H7 (cell line): ENCODE measurements at places on chromosomes 6 and 20.
A peak's percentile ranks its signal among the peaks of the same experiment; 100 is the strongest.

DNA sequence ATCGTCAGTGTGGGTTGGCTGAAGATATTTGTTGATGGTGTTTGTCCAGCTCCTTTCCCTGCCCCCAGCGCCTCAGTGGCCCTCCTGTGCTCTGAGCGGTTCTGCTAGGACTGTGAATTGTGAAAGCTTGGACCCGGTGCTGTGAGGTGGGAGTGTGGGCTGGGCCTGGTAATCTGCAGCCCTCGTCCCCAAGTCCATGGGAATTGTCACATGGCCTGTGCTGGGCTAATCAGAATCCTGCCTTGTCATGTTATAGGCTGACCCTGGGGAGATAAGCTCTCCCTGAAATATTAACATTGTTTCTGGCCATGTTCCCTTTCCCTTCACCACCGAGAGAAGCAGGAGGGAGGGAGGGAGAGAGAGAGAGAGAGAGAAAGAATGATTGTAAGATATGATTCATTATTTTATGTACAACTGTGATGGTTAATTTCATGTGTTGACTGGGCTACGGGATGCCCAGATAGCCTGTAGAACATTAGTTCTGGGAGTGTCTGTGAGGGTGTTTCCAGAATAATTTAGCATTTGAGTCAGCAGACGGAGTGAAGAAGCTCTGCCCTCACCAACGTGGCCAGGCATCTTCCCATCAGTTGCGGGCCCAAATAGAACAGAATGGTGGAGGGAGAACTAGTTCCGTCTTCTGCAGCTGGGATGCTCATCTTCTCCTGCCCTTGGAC is 62.4 kb downstream of the TFAP2C start:
- no peak for DNase-seq

DNA sequence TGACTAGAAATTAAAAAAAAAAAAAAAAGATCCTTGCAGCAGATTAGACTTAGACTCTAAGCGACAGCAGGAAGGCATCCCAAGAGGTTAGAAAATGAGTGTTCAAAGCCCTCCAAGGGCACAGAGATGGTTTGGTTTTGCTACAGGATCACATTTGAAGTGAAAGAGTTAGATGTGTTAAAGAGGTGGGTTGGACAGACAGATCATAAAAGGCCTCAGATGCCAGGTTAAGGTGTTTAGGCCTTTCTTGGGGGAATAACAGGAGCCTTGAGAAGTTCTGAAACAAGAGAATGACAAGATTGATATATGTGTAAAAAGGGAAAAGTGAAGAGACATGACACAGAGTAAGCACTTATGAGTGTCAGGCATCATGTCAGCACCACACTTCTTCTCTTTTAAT is 107.5 kb downstream of the FYN start:
- no peak for DNase-seq

DNA sequence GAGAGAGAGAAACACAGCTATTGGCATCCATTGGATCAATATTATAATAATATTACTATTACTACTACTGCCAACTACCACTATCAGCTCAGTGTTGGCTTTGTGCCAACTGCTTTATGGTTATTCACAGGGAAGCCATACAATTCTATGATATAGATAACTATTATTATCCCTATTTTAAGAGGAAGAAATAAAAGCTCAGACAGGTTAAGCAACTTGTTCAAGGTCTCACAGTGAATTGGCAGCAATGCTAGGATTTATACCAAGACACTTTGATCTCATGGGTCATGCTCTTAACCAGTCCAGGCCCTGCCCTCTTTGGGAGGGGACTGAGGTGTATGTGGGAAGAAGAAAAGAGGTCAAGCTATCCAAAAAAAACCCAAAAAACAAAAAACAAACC is 82.0 kb upstream of the TRAF3IP2 start:
- no peak for DNase-seq

GRCh38 chr20:33653218-33653899 is 8.8 kb upstream of the C20orf144 start:
- peak; percentile 95 for DNase-seq

GRCh38 chr20:18019068-18019467 is 38.6 kb downstream of the OVOL2 start:
- DNase-seq, result peak; percentile 83

DNA sequence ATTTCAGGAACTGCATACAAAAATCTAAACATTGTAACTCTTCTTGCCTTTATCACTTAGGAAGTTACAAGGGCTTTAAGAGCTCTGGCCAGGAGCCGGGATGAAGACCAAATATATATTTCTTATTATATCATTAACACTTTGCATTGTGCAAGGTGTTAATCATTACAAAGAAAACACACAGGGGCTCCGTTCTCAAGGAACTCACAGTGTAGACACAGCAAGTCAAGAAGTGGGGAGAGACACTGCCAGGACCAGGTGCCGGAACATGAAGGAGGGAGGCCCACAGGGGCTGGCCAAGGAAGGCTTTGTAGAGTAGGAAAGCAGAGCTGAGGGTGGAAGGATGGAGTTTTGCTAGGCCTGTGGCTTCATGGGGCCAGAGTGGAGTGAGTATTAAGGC is 17.4 kb downstream of the ITPR3 start:
- no peak for DNase-seq

GRCh38 chr6:167350275-167350696 is 25.4 kb downstream of the TTLL2 start:
- peak; percentile 54 for DNase-seq

GRCh38 chr20:64064145-64064698 is 1.2 kb downstream of the TCEA2 start:
- no peak for DNase-seq

DNA sequence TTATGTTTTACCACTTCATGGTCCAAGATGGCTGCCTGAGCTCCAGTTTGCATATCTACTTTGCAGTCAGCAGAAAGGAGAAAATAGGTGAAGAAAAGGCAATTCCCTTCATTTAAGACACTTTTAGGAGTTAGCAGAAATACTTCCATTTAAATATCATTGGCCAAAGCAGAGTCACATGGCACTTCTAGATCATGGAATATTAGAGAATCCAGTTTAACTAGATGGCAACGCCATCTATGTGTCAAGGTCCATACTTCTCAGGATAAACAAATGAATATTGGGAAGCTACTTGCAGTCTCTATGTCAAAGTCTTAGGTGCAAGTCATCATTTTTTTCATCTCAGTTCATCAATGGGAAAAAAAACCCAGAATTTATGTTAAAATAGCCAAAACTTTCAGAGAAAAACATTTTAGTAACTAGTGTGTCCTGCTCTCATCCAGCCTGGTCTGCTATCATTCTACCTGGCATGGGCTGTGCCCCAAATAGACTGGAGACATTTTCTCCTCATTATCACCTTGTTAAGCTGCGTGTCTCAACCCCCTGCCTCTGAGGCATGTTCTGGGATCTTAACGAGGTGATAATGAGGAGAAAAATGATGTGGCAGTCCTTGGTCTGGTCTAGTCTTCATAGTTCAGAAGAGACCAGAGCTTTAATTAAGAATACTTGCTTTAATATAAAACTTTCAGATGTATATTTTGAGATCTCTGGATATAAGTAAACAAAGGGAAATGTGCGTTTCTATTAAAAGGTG is 227.3 kb downstream of the TBX18 start:
- no peak for DNase-seq

GRCh38 chr20:58783511-58784011 is 67.1 kb downstream of the GNAS-AS1 start:
- DNase-seq, result no peak

DNA sequence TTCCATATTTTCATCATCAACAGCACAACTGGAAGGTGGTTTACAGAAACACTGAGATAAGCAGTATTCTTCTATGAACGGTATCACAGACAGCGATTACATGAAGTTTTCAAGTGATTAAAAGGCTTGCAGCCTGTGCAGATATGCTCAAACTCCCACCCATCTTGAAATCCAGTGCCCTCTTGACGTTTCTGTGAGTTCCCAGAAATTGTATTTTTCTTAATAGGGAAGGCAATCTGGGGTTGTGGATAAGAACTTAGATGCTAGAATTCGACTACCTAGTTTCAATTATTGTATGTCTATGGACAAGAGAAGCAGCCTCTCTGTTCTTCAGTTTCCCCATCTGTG is 290.3 kb downstream of the ZNF217 start:
- no peak for DNase-seq

GRCh38 chr6:43687437-43688347 is at the start of gene MRPS18A:
Gene MRPS18A, minus strand, starts transcription at chr6:43687791. Its CDS starts 12 bp downstream, at chr6:43687779.
- DNase-seq, result peak; percentile 93

DNA sequence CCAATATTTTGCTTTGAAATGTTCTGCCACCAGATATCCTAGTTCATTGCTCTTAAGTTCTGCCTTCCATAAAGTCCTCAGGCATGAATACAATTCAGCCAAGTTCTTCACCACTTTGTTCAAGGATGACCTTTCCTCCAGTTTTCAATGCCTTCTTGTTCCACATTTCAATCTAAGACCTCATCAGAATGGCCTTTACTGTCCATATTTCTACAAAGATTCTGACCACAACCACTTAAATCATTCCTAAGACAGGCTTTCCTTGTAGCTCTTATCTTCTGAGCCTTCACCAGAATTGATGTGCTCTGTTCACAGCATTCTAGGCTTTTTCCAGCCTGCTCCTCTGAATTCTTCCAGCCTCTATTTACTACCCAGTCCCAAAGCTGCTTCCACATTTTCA is 319.0 kb downstream of the HACE1 start:
- no peak for DNase-seq

DNA sequence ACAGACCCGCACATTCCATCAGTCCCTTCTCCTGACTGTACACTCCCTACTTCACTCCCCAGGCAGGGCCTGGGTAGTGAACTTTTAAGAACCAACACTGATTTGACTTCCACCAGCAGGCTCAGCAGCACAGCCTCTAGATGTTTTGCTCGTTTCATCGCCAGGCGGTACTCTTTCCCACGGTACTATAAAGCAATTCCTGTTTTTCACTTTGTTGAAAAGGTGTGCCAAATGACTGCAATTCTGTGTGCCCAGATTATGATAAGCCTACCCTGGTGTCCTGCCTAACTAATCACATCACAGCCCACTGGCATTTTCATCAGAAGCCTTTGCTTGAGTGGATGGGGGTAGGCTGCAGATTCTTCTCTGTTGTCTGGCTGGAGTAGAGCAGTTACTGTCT is 12.9 kb upstream of the WTAP start:
- DNase-seq, result no peak

GRCh38 chr6:50889497-50889896 is 70.8 kb downstream of the TFAP2B start:
- no peak for DNase-seq

GRCh38 chr6:89284963-89285735 is 29.9 kb downstream of the GABRR2 start:
- peak; percentile 2 for DNase-seq

DNA sequence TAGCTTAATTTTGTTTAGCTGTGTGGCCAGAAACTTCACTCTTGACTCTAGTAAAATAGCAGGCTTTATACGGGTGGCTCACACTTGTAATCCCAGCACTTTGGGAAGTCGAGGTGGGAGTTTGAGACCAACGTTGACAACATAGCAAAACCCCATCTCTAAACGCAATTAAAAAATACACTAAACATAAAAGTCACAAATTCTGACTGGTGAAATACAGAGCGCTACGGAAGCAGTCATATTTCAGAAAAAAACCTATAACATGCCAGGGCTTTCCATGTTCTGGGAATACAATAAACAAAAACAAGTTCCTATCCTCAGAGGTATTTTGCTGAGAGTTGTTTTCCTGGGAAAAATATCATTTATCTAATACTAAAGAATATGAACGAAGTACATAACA is 24.8 kb upstream of the ZSCAN23 start:
- no peak for DNase-seq

DNA sequence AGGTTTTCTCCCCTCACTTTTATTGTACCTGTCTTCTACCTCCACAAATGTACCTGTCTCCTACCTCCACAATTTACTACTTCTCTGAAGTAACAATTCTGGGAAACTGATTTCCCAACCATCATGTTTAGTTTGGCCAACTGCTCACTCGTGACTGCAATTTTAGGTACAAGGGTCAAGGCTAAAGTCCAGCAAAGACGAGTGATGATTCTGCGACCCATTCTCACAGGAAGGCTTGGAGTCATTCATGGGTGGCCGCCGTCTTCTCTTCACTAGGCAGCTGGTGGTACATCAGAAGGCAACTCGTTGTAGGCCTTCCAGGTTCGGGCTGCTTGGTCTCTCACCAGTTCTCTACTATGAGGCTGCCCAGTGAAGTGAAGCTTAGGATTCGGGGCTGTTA is 483.8 kb upstream of the JARID2 start:
- DNase-seq, result no peak

- no peak for DNase-seq
These were observed 7.0 kb downstream of the CEP250 start for GRCh38 chr20:35462351-35462750.

DNA sequence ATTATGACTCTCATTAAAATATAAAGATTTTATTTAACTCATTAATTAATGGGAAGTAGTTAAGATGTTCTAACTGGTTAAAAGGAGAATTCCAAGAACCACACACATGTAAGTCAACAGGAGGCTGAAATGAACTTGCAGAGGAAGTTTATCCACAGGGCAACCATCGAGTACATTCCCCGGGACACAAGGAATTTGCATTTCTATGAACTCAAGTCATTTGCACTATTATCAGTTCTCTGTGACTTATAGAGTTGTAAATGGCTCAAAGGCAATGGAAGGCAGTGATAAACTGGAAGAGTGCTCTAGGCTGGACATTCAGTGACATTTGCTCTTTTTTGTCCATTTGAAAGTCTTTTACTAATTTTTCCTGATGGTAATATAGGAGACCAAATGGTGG is 97.4 kb downstream of the SNX5 start:
- DNase-seq, result peak; percentile 69

DNA sequence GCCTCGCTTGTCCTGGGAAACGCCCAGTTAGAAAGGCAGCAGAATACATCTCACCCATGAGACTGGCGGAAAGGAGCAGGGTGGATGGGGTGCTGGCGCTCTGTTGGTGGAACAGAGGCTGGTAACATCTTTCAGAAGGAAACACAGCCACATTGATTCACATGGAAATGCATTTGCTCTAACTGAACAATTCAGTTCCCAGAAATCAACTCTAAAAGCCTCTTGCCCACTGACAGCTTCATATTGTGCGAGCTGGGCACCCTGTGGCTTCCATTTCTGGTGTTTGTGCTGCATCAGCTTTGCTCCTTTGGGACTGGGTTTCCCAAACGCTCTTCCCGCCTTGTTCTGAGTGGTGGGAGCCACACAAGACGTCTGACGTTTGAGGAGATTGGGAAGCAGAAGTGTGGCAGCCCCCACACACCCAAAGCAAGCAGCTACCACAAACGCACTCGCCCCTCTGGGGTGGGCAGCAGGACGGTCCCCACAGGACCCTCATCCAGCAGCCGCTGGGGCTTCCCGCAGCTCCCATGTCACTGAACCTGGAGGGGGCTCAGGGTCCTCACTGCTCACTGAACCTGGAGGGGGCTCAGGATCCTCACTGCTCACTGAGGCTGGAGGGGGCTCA is 229.5 kb downstream of the ERMARD start:
- DNase-seq, result no peak

GRCh38 chr6:144624246-144624645 is 339.1 kb downstream of the UTRN start:
- no peak for DNase-seq

DNA sequence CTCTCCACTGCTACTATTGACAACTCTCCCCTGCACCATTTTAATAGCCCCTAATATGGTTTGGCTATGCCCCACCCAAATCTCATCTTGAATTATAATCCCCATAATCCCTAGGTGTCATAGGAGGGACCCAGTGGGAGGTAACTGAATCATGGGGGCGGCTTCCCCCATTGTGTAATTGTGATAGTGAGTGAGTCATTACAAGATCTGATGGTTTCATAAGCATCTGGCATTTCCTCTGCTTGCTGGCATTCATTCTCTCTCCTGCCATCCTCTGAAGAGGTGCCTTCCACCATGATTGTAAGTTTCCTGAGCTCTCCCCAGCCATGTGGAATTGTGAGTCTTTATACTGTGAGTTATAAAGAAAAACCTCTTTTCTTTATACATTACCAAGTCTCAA is 74.1 kb upstream of the TCF21 start:
- no peak for DNase-seq

- DNase-seq, result no peak
These were observed 22.8 kb downstream of the VGLL2 start for GRCh38 chr6:117288083-117288715.
